Inflammatory macrophage (primary cell): ENCODE measurements at places on chromosomes 7 and 10.

- DNase-seq = peak; percentile 39
These were observed 7.2 kb upstream of the PGAM2 start for GRCh38 chr7:44072364-44073231.

DNA sequence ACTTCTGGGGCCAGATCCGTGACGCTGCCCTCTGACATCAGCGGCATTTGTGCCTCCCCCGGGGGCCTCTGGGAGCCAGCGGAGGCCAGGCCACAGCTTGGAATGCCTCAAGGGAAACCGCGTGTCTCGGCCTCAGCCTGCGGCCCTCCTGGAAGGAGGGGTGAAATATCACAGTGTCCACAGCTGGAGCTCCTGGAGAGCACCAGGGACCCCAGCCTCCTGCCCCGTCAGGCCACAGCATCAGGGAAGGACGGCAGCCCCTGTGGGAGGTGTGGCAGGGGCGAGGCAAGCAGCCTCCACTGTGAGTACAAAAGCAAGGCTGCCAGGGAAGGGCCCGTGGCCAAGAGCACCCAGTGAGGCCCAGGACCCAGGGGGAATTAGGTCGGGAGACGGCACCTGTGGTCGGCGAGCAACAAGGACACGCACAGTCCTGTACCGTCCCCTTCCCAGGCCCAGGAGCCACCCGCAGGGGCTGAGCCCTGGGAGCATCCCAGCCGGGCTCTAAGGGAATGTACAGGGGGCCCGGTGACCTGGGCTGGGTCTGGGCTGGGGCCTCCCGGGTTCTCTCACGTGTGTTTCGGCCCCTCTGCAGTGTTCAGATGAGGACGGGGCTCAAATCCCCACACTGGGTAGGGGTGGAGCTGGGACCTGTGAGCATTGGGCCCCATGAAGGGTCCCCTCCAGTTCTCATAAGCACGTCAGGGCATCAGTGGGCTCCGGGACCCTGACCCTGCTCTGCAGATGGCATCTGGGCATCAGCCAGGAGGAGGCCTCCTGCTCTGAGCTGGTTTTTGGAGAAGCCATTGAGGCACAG is 18.7 kb upstream of the KNDC1 start:
- DNase-seq = no peak

DNA sequence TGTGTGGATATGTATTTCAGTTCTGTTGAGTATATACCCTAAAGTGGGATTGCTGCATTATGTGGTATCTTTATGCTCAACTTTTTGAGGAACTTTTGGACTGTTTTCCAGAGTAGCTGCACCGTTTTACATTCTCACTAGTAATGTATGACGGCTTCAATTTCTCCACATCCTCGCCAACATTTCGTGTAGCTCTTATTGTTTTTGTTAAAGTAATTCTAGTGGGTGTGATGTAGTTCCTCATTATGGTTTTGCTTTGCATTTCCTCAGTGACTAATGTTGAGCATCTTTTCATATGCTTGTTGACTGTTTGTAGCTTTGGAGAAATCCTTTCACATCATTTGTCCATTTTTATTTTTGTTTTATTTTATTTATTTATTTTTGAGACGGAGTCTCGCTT is 4.5 kb downstream of the STMP1 start:
- peak; percentile 86 for DNase-seq

DNA sequence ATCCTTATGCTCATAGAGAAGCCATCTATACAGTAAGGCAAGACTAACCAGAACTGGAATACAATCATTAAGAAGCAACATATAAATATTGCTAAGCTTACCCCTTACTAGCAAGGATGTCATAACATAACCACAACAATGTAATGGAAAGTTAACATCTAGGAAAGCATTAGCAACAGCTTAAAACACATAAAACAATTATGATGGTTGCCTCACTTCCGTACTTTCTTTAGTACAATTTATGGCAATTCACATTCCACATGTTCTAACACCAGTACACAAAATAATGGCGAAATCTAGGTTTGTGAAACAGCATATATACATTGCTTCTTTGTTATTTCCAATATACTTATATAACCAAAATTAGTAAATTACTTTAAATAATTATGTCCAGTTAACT is 195.0 kb downstream of the AHR start:
- DNase-seq = no peak

DNA sequence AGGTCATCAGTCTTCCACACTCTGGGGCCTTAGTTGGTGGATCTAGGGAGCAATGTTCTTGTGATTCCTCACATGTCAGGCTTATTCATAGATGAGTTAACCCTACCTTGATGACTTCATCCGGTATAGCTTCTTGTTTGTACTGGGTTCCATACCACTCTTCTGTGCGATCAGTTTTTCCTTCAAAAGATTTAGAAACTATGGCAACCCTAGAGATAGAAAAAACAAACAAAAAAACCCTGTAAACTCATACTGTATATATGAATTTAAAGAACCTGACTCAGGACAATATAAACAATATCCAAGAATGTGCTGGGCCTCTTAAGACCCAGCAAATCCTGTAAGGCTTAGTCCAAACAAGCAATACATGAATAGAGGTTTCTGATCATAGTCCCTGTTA is 83.5 kb downstream of the IDE start:
- no peak for DNase-seq

DNA sequence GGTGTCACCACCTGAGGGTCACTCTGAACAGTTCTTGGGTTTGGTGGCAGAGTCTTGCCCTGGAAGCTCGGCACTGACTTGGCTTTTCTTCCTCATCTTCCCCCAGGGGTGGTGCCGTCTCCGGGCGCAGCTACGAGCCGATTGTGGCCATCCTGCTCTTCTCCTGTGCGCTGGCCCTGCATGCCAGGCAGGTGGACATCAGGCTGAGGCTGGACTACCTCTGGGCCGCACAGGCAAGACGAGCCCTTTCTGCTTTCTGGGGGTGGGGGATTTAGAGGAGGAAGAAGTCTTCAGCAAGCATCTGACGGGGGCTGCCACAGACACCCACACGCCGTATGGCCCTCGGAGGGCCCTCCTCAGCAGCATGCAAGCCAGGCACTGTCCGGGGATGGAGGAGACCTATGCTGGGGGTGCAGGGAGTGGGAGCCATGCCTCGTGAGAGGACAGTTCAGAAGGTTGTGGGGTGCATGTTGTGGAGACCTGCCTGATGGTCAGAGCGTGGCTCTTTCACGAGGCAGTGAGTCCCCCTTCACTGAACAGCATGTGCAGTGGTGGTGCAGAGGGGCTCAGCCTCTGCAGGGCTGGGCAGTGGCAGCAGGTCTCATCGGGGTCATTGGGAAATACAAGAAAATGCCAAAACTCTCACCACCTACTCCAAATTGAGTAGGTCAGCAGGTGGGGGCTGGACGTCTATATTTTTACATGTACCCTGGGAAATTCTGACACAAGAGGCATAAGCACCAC is 112.4 kb downstream of the ADCY1 start:
- no peak for DNase-seq

GRCh38 chr7:6238309-6238925 is 34.0 kb downstream of the CYTH3 start:
- no peak for DNase-seq

DNA sequence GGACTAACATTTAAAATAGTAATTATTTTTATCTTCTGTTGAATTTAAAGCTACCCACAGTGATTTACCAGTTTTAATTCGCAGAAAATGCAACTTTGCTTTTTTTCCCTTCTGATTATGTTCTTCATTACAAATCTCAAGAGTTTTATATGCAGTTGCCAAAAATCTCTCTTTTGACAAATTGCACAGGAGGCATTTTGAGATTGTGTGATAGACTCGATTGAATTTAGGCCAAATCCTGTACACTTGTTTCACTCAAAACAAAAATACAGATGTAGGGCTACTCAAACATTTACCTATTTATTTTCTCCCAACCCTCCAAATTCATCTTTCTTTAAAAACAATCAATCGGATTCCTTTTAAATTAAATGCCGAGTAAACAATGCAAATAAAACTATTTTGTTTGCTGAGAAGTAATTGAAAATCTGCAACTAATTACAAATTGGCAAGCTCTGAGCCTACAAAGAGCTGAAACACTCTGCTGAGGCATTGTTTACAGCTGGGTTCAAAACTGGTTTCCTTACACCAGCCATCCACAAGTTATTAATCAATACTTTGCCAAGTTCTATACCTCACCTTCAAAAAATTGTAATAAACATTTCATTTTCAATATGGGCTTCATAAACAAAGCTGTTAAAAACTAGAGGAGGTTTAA is 214.9 kb upstream of the TCF7L2 start:
- DNase-seq = no peak

DNA sequence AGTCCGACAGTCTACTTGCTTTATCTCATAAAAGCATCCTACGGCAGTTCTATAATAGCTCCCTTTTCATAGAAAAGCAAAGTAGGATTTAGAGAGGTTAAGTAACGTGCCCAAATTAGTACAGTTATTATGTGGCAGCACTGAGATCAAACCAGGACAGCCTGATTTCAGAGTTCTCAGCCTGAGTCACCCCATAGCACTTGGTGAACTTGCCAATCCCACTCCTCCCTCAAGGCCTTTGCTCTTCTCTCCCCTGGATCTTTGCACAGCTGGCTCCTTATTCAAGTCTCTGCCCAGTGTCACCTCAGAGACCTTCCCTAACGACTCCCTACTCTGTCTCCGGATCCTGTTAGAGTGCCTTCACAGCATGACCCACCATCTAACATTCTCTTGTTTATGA is 438.0 kb upstream of the NFE2L3 start:
- DNase-seq = no peak

DNA sequence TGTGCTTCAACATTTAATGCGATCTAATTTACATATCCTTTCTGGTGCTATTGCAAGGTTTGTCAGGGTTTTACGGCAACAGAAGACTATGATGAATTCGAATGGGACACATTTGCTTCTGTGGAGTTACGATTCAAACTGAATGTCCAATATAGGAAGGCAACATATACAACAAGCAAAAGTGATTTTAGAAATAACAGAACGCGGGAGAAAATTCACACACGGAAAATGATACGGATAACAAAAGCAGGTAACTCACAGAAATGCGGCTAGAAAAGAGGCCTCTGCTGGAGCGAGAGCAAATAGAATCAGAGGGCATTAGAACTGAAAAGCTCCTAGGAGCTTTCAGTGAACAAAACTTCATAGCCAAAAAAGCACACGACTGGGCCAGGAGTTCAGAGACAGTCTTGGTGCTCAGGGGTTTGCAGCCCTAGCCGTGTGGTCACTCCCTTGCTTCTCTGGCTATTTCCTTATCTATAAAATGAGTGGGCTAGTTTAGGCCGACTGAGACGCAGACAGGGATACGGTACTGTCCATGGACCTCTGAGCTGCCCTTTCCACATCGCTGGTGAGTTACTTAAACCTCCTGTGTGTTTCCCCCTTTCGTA is 557 bp upstream of the TAX1BP1 start:
- no peak for DNase-seq

GRCh38 chr10:4771554-4772201 is 54.3 kb upstream of the AKR1E2 start:
- DNase-seq = no peak

- peak; percentile 10 for DNase-seq
These were observed 23.5 kb downstream of the ADK start for GRCh38 chr10:74174521-74174920.

DNA sequence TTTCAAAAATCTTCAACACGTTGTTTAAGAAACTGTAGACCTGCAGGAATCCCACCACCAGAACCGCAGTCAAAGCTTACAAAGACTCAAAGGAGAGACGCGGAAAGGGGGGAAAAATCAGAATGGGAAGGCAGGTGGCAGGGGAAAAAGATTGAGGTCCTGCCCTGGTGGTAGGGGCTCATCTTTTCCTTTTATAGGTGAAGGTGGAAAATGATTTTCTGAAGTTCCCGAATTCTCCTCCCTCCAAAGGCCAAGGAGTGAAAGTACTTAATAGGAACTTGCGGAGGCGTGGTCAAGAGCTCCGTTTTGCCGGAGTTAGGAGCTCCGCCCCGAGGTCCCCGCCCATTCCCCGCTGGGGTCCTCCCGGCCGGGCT is 724 bp downstream of the BBIP1 start:
- peak; percentile 94 for DNase-seq

GRCh38 chr10:113414543-113414942 is 138.3 kb upstream of the HABP2 start:
- DNase-seq = no peak

- no peak for DNase-seq
These were observed 80.7 kb upstream of the PDGFA start for GRCh38 chr7:600149-601035.

- DNase-seq = no peak
These were observed 5.7 kb upstream of the GNAI1 start for GRCh38 chr7:80128918-80129317.

DNA sequence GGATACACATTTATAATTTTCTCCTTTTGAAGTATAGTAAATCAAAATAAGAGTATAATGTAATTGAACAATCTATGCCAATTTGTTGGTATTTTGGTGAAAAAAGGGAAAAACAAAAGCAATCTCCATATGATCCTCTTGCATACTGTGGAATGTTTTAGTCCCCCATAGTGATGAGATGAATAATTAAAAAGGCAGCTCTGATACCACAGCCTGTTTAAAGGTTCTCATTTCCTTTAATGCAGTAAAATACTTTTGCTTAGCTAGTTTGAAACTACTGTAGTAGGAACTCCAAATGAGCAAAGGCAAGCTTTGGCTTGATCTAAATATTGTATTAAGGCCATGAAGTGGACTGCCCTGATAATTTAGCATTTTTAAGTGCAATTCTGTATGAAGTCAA is 77.6 kb downstream of the VTI1A start:
- no peak for DNase-seq

DNA sequence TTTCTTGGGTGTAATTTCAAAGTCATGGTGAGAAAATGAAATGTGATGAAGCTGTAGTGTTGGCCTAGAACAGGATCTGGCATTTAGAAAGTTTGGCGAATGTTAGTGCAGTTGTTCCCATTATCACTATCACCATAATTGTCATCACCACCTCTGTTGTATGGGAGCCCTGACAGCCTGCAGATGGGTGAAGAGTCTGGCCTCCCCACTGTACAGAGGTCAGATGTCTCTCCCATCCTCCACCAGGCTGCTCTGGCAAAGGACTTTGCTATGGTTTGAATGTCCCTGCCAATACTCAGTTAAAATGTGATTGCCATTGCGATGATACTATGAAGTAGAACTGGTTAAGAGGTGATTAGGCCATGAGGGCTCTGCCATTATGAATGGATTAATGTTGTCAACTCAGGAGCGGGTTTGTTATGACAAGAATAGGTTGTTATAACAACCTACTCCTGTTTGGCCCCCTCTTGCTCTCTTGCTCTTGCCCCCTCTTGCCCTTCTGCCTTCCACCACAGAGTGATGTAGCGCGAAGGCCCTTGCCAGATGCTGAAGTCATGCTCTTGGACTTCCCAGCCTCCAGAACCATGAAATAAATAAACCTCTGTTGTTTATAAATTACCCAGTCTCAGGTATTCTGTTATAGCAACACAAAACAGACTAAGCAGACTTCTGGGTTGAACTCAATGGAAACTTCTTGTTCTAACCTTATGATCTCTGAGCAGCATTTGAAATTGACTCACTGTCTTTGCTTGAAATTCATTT is 90.0 kb downstream of the GRK5 start:
- DNase-seq = no peak
